ENCODE measurements at places on chromosomes 2 and 18. TPM values are rescaled to one million over a fixed set of nuclear protein-coding genes. Genes with fewer than 3 reads are reported as not detected.

- no peak for DNase-seq
These were observed 1.4 kb downstream of the IHH start for GRCh38 chr2:219059375-219059724.

PLEK gene
- not detected for total RNA-seq

DNA sequence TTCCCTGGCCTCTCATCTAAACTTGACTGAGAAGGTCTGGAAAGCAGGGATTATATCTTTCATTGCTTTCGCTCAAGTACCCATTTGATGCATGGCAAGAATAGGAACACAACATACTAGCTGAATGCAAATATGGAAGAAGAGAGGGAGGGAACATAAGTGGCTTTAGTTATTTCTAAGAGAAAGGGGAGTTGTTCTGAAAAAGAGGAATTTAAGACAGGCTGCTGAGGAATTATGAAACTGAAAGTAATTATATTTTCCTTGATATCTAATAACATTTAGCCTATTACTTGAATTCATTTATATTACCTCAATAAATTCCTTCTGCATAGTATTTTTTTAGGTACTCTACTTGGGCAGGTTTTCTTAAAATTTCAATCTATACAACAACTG, 105.8 kb upstream of the TTN start:
- DNase-seq: no peak

RBMS1 gene
- 94.0 TPM for total RNA-seq

DNA sequence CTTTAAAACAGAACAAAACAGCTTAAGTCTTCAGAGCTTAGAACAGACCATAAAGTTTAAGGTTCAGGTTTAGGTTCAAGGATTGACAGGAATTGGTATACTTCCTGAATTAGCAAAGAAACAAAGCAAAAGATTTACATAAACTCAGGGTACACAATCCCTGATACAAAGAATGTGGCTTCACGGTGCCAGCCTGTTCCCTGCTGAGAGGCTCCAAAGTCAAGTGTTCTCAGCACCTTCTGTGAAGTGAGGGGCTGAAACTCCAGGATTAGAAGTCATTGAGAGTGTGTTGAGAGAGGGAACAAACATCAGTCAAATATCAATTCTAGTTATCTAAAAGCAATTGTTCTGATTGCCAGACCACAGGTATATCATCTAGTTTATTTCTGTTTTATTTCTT, 35.7 kb downstream of the DYNAP start:
- DNase-seq: no peak

DNA sequence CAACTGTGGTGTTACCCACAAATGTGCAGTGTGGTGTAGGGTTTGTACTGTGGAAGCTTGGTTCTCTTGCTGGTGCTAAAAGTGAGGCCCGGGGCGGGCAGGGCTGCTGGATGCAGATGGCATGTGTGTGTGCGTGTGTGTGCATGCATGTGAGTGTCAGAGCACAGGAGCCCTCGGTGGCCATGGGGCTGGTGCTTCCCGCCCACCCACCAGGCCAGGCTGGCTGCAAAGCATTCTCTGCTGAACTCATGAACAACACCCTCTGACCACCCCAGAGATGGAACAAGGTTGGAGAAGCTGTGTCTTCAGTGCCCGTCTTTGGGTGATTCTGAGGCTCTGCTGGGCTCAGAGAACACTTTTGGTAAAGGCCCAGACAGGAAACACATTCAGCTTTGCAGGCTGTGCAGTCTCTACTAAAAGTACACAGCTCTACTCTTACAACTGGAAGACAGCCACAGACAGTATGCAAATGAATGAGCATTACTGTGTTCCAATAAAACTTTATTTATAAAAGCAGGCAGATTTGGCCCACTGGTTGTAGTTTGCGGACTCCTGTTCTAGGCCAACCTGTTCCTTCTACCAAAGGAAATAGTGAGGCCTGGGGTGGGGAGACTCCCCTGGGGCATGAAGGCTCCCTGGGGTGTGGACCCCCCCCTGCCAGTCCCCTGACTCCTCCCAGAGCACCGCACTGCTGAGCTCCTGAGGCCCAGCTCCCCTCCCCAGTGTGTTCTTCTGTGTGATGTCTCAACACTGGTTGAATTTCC, 225.3 kb upstream of the HDAC4 start:
- no peak for DNase-seq

DNA sequence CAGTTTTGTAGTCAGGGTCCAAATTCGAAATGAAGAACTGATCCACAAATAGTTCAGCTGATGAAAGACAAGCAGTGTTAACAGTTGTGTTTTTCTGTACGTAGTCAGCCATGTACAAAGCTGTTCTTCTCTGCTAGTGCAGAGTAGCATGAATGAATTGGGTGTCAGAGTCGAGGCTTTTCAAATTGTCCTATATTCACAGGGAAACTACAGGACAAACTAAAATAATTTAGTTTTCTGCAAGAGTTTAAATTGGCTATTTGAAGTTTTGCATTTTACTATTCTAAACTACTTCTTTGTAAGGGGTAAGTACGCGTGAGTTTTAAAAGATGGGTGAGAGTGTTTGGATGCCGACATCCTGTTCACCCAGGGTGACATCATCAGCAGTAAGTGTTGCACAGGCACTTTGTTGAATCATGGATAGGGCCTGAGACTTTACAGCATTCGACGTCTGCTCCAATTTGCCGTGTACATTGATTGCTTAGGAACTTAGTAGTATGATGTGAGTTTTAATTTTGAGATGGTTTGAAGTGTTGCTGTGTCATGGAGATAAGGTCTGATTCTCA, 147.2 kb upstream of the NFATC1 start:
- no peak for DNase-seq

DNA sequence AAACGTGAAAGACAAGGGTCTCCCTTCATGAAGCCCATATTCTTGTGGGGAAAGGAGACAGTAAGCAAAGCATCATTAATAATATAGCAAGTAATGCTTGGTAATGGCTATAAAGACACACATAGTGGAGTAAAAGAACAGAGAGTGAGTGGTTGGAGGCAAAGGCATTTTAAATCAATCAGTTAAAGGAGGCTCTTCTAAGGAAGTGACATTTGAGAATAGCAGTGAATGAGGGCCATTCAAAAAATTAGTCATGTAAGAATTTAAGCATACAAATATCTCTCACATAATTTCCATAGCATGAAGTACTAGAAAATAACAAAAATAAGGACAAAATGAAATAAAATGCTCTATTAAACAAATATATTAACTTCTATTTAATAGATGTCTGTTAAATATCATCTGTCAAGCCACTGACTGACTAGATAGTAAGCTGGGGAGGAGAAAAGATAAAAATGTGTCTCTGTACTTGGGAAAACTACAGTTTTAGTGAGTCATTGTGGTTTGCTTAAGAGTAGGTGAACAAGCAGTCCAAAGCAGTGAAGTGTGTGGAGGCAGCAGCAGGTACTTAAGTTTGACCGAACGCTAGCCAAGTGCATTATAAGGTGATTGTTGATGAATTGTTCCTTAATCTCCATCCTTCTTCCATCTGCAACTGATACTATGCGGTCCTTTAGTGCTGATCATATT, 160.1 kb downstream of the PARD3B start:
- DNase-seq: no peak

- DNase-seq: no peak
These were observed 28.5 kb upstream of the DARS1 start for GRCh38 chr2:136013955-136014354.

DNA sequence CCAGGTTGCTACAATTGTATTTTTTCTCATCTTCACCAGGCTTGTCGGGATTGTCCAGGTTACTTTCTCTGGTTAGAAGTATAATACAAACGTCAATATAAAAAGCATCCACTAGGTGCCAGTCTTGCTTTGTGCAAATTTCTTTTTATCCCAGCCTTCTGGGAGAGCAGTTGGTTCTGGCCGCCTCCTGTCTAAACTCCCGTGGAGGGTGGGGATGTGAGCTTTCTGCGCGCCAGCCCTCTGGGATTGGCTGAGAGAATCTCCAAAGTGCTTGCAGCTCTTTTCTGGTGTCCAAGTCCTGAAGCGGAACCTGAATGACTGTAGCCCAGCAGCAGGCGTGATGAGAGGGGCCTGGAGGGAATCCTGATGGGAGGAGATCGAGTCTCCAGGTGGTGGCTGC, 22.4 kb upstream of the TOGARAM2 start:
- DNase-seq: no peak

DNA sequence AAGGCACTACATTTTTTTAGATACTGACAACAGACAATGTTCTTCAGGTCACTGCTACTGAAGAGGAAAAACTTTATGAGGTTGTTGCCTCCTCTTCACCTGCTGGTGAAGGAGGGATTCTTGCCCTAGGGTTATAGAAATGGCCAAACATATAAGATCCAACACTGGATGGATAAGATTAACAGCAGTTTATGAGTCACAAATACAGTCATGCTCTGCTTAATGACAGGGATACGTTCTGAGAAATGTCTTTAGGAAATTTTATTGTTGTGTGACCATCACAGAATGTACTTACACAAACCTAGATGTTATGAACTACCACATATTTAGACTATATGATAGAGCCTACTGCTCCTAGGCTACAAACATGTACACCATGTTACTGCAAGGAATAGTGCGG, 57.4 kb upstream of the AMMECR1L start:
- DNase-seq: no peak

GRCh38 chr18:6504605-6505497, 90.1 kb upstream of the L3MBTL4 start:
- no peak for DNase-seq

DNA sequence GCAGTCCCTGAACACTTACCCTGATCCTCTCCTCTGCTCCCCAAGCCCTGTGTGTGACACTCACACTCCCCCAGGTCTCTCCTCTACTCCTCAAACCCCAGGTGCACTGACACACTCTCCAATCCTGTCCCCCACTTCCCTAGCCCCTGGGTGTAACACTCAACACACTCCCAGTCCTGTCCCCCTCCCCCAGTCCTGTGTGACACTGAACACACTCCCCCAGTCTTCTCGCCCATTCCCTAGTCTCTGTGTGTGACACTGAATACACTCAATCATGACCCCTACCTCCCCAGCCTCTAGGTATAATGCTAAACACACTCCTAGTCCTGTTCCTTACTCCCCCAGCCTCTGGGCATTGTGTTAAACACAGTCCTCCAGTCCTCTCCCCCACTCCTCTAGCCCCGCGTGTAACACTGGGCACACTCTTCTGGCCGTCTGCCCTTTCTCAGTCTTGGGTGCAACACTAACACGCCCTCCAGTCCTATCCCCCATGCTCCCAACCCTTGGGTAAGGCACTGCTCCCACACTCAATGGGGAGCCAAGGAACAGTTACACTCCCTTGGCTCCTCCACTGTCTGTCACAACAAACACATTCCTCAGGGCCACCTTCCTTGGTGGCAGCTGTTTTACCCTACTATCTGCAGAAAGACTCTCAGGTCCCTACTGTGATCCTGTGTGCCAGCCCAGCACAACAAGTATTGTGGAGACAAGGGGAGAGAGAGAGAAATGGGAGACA, 82.5 kb upstream of the PKDCC start:
- DNase-seq: no peak

DNA sequence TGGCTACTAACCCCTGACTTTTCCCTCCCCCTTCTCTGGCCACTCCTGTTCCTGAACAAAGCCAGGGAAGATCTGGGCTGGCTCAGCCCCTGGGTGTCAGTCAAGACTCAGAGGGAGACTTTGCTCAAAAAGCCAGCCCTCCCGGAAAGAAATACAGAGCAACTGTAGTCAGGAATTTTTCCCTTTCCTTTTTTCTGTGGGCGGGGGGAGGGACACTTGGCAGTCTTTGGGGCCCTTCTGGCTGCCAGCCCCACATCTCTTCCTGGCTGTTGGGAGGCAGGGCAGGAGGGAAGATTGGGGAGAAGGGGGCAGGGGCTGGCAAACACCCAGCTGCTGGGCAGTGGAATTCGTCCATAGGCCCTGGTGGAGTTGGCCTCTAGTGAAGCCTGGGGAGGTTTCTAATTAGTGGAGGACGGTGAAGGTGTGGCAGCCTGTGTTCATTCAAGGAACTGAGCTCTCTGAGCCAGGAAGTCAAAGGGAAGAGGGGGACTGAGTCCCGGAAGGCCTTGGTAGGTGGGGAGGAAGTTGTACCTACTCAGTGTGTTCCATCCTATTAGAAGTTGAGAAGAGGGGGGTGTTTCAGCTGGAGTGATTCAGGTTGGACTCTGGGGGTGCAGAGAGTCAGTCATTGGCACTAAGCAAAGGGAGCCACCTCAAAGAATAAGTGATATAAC, 10.9 kb downstream of the IGFBP2 start:
- DNase-seq: no peak

HJURP gene
- 16.7 TPM for total RNA-seq

- no peak for DNase-seq
These were observed 69.8 kb downstream of the CCBE1 start for GRCh38 chr18:59627414-59627813.

- DNase-seq: no peak
These were observed 74.8 kb downstream of the BCL11A start for GRCh38 chr2:60478660-60479059.

TGFA gene
- total RNA-seq: 6.8 TPM

GRCh38 chr2:88874063-88874657, 182.7 kb downstream of the RPIA start:
- no peak for DNase-seq

DNA sequence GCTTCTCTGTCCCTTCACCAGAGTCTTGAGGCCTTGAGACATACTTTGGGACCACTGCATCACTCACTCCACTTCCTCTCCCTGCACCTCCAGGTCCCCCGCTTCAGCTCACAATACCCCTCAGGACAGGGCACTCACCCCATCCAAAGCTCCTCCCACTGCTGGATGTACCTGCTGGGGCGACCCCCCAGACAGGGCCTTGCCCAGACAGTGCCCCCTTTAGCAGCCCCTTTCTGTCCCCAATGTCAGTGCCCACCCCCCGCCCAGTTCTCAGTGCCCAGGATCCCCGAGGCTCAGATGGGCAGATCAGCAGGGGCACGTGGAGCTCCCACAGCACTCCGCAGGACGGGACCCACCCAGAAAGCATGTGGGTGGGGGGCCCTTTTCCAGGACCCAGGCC, 23.8 kb upstream of the IMP4 start:
- no peak for DNase-seq

SCYGR3 gene
- total RNA-seq: not detected

DNA sequence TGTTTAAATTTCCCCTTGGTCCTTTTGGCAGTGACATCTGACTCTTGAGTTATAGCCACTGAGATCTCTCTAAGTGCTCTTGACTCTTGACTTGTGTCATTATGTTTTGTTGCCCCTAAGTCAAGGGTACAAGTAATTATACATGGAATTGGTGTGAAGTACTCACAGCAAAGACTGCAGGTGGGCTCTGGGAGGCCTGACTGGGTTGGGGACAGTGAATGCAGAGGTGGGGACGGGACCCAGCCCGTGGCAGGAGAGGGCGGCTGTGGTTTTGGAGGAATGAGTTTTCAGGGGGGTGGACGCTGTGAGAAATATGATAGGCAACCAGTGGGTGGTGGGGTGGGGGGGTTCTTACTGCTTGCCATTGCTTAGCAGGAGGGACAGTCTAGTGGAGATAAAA, 97.8 kb downstream of the NCK2 start:
- no peak for DNase-seq

ALK gene
- 7.7 TPM for total RNA-seq

DNA sequence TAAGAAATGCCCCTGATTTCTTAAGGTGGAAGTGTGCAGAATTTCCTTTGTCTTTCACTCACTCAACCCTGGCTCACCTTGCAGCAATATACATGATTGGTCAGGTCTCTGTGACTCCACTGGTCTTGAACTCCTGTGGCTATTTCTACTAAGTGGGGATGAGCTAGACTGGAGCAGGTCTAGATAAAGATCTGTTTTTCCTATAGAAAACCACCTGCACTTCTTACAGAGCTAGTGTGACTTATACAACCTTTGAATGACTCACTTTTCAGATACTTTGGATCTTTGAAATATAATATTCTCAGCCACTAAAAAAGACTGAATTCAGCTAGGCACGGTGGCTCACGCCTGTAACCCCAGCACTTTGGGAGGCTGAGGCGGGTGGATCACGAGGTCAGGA, 98.5 kb upstream of the KCTD1 start:
- no peak for DNase-seq

MOCOS gene
- total RNA-seq: 3.2 TPM

- no peak for DNase-seq
These were observed 134.7 kb downstream of the ASXL3 start for GRCh38 chr18:33712719-33713118.
